Stimulated activated CD4-positive, alpha-beta T cell treated with anti-CD3 and anti-CD28 coated beads, TNF-alpha, amount 100 ng/mL, for 1 hour (primary cell): ENCODE measurements at places on chromosomes 12 and 14.

GRCh38 chr12:114904254-114905003 lies 220.5 kb upstream of the TBX3 start:
- no peak for DNase-seq

DNA sequence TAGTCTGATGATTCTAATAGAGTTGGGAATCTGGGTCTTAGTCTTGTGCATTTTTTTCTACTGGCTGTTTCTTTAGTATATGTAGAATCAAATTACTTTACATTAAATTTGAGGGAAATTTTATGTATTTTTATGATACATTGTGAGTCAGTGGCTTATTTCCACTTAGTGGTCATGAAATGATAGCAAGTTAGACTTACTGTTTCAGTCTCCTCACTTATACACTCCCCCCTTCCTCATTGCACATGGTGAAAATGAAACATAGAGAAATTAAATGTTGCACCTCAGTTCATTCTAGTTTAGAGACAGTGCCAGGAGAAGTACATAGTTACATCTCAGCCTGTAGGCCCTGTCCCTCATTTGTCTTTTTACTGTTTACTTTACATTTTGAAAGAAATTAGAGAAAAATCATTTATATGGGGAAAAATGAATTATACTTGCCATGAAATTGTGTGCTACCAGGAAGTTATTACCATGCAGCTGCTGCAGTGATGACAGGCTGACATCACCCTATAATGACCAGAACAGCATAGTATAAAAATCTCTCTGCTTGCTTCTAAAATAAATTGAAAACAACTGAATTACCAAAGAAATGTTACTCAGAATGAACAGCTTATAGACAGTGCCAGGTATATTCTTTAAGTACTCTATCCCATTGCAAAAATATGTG lies 113.2 kb downstream of the TRMT5 start:
- DNase-seq: no peak

- DNase-seq: no peak
These were observed 589.5 kb downstream of the NOVA1 start for GRCh38 chr14:26008290-26008689.

DNA sequence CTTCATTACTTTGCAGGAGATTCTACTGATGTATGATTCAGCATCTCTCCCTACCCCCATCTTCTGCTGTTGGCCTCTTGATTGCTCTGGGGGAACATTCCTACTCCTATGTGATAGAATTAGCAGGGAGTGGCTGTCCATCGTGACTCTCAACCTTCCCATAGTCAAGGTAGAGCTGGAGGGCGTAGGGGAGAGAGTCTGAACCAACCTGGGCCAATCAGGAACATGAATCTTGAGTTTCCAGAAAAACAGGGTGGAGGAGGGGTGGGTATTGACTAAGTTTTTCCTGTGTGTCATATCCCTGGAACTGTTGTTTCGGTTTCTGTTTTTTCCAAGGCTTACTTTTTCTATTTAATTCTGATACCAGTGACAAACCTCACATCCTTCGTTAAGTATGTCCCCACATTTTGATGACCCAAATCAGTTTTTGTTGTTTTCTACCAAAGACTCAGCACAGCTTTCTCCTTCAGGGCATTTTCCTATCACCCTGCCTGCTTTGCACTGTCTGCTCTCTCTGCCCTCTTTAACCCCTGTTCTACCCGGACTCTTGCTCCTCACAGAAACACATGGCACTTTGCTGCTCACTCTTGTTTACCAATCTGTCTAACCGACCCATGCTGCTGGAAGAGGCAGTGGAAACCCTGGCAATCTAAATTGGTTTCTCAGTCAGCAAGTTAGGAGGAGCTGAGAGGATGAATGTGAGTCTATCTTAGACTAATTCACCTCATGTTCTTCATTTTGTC lies 1428.3 kb downstream of the AACS start:
- DNase-seq: no peak

GRCh38 chr14:29222671-29223268 lies 456.2 kb downstream of the FOXG1 start:
- DNase-seq: no peak

GRCh38 chr12:109572506-109572845 lies 828 bp downstream of the MMAB start:
- DNase-seq: no peak
